NCI-H2081 treated with DMSO at 0.1 percent for 48 hours (cell line): ENCODE measurements at places on chromosomes 3 and 15.

DNA sequence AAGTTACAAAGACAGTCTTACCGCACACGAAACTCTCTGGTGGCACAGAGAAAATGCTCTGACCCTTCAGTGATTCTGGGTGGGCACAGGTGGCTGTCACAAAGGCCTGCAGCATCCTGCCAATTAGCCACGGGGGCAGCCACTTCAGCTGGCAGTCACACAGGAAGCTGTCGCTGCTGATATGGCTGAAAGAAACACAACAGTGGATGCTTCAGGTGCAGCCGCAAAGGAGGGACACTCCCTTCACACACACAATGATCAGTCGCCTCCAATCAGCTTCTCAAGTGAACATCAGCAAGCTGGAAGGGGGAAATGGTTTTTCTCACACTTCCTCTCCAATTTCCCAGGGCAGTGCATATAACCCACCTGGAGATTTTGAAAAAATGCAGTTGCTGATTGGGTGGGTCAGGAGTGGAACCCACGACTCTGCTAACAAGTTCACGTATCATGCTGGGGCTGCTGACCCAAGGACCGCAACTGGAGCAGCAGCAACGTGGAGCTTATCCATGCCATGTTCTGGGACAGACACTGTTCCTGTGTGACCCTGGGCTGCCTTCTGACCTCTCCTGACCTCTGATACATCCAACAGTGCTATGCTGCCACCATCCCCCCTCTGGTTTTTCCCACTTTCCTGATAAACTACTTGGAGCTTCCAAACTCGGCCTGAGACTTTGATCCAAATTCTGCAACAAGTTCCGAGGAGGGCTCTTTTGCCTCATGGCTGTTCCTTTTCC lies 106.6 kb downstream of the LRIG1 start:
- no peak for DNase-seq

DNA sequence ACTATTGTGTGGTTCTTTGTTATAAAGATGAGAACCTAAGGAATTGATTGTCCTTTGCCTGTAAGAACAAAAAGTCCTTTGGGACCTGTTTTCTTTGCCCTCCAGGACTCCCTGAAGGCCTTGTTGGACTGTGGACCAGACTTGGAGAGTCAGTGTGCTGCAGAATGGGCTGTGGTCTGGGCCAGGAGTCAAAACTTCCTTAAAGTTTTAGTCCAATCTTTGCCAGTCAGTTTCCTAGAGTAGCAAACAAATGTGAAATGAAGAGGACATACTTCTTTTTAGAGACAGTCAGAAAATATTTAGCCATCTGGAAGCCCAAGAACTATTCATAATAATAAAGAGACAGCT lies 45.4 kb downstream of the PDE8A start:
- no peak for DNase-seq

GRCh38 chr3:18415167-18415566 lies 10.0 kb downstream of the SATB1 start:
- no peak for DNase-seq

- DNase-seq = no peak
These were observed 64.0 kb downstream of the MESD start for GRCh38 chr15:80925597-80926059.

- peak; percentile 6 for DNase-seq
These were observed 1144.2 kb downstream of the ROBO2 start for GRCh38 chr3:78183906-78184599.

GRCh38 chr3:63228677-63229076 lies 49.4 kb upstream of the SYNPR start:
- DNase-seq = no peak

DNA sequence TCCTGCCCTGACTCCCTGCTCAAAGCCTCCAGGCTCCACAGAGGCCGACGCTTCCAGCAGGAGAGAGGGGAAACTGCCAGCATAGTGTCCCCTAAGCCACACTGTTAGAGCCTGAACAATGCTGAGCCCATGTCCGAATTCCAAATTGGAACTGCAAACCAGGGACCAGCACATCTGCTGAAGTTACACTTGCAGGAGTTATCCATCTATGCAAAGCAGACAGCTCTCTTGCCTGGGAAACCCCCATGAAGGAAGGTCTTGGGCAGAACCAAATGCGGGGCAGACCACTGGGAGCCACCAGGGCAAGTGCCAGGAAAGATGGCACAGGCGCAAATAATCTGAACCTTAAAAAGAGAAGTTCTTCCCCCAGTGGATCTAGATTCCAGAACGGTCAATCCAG lies 625 bp downstream of the LRRC15 start:
- DNase-seq = no peak

GRCh38 chr3:8103954-8104353 lies 397.7 kb upstream of the LMCD1 start:
- no peak for DNase-seq

DNA sequence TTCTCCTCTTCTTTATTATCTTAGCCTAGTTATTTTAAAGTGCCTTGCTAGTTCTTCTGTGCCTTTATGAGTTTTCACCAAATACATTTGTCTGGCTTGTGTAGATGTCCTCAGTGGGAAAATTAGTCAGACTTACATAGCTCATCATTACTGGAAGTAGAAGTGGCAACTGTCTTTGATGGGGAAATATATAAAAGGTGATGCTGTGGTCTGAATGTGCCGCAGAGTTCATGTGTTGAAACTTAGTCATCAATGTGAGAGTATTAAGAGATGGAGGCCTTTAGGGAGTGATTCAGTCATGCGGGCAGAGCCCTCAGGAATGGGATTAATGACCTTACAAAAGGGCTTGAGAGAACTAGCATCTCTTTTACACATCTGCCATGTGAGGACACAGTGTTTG lies 6.4 kb upstream of the ERICH6 start:
- no peak for DNase-seq

GRCh38 chr3:127857333-127857732 lies 35.0 kb upstream of the MGLL start:
- DNase-seq = no peak

DNA sequence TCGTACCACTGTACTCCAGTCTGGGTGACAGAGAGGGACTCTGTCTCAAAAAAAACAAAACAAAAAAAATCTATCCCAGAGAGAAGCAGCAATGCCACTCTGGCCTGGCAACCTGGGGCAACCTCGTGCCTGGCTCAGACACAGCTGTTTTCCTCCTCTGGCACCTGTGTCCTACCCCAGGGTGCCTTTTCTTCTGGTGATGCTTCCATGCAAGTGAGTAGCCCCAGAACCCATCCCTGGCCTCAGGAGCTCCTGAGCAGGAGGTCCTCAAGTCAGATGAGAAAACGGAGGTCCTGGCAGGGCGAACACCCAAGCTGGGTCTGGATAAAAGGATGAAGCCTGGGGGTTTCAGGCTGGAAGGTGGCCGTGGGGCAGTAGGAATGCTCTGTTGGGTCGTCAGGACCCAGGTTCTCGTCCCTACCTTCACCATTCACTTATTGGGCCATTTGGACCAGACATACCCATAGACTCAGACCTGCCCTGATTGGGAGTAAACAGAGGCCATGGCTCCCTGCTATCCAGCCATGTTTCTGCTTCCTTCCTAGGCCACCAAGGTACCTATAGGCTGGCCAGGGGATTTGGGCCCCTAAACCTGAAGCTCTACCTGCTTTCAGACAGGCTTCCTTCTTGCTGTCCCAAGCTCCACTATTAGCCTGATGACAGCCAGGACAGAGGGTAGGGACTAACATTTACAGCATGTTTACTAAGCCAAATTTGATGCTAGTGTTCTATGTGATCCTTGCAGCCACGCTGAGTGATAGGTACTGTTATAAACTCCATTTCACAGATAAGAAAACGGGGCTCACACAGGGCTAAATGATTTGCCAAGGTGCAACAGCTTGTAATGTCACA lies 102.2 kb downstream of the DAPK2 start:
- no peak for DNase-seq

- no peak for DNase-seq
These were observed 10.3 kb downstream of the CAV3 start for GRCh38 chr3:8743911-8744310.

DNA sequence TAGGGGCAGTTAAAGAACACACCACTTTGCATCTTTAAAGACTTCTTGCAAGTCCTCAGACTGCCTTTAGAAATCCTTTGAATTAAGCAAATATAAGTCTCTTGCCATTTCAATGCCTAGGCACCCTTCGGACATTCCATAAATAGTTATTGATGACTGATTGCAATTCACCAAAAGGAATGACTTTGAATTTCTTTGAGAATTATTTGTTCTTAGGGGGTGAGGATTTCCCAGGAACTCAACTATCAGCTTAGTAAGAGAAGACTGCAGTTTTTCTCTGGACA lies 495 bp upstream of the MYEF2 start:
- DNase-seq = no peak

- DNase-seq = no peak
These were observed 738 bp downstream of the COMMD2 start for GRCh38 chr3:149751551-149751950.

DNA sequence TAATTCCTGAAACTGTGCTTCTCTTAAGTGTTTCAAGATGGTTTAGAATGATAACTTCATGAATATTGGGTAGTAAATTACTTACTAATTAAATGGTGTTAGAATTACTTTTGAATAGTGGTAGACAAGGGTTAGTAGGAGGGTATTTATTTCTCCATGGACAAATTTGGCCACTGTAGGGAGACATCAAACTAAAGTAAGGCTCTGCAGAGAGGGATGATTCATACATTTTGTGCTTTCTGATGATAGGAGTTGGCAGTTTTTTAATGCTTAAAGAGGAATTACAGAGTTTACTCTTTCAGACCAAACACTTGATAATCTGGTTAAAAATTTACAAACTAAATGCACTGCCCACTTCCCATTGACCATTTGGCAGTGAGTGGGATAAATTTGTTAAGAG lies 127.6 kb downstream of the NAALADL2 start:
- no peak for DNase-seq

GRCh38 chr3:15390460-15390859 lies 36.9 kb downstream of the METTL6 start:
- DNase-seq = no peak

- DNase-seq = no peak
These were observed 9.7 kb upstream of the SLMAP start for GRCh38 chr3:57746156-57747010.

DNA sequence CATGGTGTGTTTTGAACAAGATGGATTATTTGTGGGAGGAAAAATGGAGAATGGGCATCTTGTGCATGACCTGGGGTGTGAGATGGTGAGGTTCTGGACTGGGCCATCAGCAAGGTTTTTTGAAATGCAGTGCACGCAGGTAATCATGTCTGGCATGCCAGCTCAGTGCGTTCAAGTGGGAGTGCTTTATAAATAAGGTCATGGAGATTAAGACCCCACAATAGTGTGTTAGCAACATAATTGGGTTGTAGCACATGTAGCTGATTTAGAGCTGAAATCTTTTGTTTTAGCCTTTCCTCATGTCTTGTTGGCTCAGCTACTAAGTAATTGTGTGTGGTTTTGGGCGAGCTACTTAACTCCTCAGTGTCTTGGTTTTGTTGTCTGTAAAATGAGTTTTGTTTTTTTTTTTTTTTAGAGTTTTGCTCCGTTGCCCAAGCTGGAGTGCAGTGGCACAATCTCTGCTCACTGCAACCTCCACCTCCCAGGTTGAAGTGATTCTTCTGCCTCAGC lies 3.9 kb upstream of the CACNA1D start:
- no peak for DNase-seq

GRCh38 chr15:58471348-58471747 lies 39.6 kb downstream of the LIPC start:
- no peak for DNase-seq

- DNase-seq = no peak
These were observed 276.0 kb downstream of the MFSD1 start for GRCh38 chr3:159077860-159078259.

GRCh38 chr15:73809728-73810501 lies 56.8 kb upstream of the INSYN1 start:
- DNase-seq = no peak

DNA sequence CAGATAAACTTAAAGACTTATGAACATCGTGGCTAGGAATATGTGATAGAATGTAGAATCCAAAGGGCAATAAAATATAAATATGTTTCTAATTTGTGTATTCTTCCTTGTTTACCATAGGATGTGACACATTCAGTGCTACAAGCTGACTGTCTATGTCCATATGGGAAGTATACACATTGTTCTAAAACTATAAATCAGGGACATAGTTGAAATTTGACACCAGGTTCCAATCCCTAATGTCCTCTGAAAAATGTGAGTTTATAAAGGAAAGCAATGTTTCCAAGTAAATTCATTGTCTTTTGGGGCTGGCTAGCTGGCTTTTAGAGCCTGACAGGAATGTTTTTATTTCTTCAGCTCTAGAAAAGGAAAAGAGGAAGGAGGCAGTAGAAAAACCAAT lies 273.6 kb downstream of the CNTN4 start:
- DNase-seq = no peak

DNA sequence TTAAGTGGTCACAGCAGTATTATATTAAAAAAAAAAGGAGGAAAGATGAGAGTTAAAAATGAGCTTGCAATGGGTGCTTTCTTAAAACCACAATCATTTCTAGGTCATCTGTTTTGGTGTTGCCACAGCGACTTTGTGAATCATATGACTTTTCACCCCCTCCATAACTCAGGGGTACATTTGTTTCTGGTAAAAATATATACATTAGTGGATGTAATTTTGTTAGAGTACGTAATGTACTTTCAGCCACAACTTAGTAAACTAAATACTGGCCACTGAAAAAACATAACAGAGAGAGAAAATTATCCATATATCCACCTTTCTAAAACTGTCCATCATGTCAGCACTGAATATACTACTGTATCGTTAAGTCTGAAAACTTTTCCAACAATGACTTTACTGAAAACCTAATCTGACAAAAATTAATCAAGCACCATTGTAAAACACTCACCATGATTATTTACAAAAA lies 3.4 kb downstream of the ANKRD28 start:
- no peak for DNase-seq

DNA sequence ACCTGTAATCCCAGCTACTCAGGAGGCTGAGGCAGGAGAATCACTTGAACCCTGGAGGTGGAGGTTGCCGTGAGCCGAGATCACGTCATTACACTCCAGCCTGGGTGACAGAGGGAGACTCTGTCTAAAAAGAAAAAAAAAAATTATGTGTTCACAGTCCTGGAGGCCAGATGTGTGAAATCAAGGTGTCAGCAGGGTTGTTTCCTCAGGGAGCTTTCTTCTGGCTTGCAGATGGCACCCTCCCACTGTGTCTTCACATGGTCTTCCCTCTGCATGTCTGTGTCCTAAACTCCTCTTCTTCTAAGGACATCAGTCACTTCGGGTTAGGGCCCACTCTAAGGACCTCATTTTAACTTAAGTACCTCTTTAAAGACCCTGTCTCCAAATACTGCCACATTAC lies 56.1 kb upstream of the UBE2E1 start:
- DNase-seq = no peak

DNA sequence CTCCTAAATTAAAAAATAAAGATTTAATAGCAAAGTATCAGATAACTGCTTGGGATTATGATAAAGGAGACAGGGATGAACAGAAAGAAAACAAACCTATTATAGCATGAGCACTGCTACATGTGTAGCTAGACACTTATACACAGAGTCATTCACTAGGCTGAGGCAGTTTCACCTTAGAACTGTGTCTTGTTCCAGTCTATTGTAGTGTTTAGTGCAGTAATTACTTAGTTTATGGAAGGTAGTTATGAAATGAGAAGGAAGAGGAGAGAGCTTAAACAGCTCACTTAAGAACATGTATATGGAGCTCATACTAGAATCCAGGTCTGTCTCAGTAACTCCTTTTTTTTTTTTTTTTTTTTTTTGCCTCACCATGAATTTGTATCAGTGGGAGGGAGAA lies 441.4 kb downstream of the PDCD6IP start:
- DNase-seq = no peak
